ENCODE measurements at places on chromosomes 7 and 10.

- no peak for DNase-seq
These were observed 7.3 kb upstream of the FEZF1 start for GRCh38 chr7:122311734-122312450.

DNA sequence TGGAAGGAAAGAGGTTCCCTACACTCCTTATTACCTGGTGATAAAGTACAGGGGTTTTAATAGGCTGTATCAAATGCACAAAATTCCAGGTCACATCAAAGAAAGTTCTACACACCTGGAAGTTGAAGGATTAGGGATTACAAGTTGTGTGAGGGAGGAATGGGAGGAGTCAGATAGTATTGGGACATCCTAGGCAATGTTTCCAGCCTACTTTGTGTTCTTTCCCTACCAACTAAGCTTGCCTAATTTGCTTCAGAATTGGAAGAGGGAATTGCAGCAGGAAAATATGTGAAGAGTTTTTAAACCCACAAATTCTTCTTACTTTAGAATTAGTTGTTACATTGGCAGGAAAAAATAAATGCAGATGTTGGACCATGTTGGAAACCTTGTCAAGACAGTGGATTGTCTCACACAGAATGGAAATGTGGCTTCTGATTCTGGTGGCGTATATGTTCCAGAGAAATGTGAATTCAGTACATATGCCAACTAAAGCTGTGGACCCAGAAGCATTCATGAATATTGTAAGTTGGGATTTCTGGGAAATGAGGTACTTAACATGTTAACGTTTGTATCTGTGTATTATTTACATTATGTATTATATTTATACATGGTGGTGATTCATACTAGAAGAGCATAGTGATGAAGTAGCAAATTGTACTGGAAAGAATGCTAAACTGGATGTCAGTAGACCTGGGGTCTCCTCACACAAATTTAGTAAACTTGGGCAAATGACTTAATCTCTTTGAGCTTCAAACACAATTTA, at the start of gene LIPM:
LIPM (plus strand) TSS at position 208 of the 763 bp plus-strand sequence; CDS start at position 375, 167 bp downstream.
- no peak for DNase-seq

DNA sequence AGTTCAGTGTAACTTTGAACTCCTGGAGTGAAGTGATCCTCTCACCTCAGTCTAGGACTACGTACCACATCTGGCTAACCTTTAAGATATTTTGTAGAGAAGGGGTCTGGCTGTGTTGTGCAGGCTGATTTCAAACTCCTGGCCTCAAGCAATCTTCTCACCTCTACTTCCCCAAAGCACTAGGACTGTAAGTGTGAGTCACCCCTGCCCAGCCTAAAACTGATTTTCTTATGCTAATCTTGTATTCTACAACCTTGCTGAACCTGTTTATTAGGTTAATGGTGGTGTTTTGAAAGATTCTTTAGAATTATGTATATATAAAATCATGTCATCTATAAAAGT, 58.0 kb downstream of the LCOR start:
- DNase-seq = no peak

- DNase-seq = peak; percentile 51
These were observed 9.6 kb upstream of the ZNF487 start for GRCh38 chr10:43427166-43427825.

- no peak for DNase-seq
These were observed 88.2 kb upstream of the GPR26 start for GRCh38 chr10:123577921-123578461.

- DNase-seq = no peak
These were observed 365.1 kb downstream of the BBS9 start for GRCh38 chr7:33494474-33494873.

DNA sequence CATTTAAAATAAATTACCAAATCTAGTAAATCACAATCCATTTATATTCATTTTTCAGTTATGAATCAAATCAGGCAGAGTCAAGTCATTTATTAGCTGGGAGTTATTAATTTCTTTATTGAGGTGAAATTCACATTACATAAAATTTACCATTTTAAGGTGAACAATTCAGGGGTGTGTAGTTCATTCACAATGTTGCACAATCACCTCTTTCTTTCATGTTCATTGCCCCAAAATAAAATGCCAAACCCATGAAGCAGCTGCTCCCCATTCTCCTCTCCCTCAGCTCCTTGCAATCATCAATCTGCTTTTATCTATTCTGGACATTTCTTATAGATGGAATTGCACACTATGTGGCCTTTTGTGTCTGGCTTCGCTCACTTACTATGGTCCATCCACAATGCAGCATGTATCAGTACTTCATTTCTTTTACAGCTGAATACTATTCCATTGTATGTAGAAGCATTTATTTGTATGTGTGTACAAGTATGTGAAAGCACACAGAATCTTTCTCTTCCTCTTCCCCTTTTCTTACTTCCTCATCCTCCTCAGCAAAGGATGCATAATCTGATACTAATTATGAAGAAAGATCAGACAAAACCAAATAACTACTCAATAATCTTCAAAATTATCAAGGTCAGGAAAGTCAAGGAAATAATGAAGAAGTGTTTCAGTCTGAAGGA, 60.6 kb downstream of the LMBR1 start:
- DNase-seq = no peak

- DNase-seq = no peak
These were observed 39.2 kb downstream of the ELFN1 start for GRCh38 chr7:1709281-1709680.

Measured in CD8-positive, alpha-beta memory T cell (primary cell).